ENCODE measurements at places on chromosomes 3 and 15.

- DNase-seq = no peak
Observed at GRCh38 chr3:189739378-189739777, 108.2 kb downstream of the TP63 start.

DNA sequence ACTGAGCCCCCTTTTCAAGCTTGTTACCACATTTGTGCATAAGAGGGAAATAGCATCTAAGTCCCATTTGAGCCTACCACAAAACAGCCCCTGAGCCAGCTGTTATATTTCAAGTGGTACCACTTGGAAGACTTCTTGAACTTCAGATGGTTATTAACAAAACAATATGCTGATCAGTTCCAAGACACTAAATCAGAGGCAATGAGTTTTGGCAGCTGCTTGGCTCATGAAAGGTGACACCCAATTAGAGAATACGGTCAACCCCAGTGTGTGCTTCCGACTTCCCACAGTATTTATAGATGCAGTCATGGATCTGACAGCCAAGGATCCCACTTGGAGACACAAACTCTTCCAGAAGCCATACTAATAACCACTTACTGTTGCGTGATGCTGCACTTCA, 469.6 kb upstream of the PPP2R3A start:
- no peak for DNase-seq

DNA sequence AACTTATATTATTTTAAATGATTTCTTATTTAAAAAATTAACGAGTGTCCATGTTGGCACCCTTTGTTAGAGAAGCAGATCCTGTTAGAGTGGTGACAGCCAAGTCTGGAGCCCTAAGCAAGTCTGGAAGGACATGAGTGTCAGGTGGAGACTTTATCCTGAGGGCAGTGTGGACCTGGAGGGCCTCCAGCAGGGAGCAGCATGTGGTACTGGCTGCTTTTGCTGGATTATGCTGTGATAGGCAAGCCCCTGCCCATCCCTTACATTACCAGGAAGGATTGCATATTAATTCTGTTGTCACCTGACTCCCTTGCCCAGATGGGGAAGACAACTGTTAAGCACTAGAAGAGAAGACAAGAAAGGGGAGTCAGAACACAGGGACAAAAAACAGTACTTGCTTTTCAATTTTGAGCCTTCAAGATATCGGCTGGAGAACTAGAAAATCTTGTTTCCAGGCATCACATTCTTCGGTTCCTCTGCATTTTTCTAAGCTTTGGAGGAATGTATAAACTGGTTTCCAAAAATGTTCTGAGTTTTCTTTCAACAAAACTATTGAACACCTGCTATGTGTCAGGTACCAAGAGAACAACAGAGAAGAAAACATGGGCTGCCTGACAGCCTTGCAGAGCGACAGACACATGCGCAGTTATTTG, 22.7 kb downstream of the ZNF860 start:
- DNase-seq = no peak

DNA sequence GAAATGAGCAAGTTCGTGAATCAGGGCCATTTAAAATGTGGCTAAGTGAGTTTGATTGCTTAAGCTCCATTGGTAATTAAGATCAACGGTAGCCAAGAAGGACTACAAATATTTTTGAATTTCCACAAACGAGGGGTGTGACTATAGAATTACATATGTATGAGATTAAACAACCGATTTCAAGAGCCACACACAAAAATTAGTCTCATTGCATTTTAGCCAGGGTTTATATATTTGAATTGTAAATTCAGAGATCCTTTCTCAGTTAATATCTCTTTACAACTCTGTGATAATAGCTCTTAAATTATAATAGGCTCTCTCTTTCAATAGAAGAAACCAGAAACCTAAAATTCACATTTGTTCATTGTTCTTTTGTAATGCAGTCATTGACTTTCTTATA, 325.6 kb upstream of the ICE2 start:
- DNase-seq = no peak

GRCh38 chr3:133983576-133984560, 45.9 kb downstream of the SLCO2A1 start:
- no peak for DNase-seq

- no peak for DNase-seq
Observed at GRCh38 chr3:74839566-74839965, 225.1 kb upstream of the CNTN3 start.

- no peak for DNase-seq
Observed at GRCh38 chr3:179603831-179604230, 607 bp downstream of the MRPL47 start.

DNA sequence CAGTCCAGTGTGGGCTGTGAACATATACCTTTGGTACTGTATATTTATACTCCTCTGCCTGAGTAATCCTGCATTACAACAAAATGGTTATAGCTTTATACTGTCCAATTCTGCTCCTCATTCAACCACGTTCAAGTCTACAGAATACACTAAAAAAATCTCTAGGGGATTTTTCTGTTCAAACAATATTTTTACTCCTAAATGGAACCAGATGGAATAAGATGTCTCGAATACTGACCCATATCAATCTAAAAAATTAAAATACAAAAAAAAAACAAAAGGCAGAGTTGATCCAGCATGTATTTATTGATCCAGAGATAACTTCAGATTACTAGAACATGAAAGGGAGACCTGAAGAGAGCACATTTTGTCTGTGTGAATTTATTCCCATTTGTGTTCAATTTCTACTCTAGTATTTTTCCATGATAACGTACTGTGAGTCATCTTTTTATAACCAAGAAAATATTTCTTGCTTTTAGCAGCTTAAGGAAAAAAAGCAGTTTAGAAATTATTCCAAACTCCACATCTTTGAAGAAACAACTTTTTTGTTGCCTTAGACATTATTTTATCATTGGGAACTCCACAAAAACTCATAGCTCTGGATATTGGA, 910.7 kb downstream of the TBL1XR1 start:
- no peak for DNase-seq

GRCh38 chr15:38961456-38961855, 396.8 kb upstream of the RASGRP1 start:
- no peak for DNase-seq

DNA sequence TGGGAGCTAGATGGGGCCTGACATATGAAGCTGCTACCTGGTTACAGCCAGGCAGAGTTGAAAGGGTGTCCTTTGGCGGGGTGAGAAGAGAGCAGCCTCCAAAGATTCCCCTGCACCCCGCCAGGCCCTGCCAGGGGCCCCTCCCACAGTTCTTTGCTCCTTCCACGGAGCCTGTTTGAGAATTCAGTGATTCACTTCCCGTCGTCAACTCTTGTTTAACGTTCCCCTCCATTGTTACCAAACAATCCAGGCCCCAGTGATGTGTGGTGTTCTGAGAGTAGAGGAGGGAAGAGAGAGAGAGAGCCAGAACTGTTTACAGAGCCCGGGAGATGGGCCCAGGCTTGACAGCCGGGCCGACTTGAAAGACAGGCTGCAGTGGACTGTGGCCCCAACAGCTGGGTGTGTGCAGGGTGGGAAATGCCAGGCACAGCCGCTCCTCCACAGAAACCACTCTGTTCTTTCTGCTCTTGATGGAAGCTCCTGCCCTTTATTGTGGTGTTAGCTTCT, 81.5 kb downstream of the SMAD3 start:
- no peak for DNase-seq
